ENCODE measurements at places on chromosomes 5 and 9.

GRCh38 chr9:81250041-81250440, 439.3 kb downstream of the TLE1 start:
- no peak for DNase-seq

GRCh38 chr5:111765613-111766571, 8.9 kb upstream of the NREP start:
- DNase-seq = no peak

GRCh38 chr9:9917400-9917799, 695.4 kb downstream of the PTPRD start:
- DNase-seq = no peak

DNA sequence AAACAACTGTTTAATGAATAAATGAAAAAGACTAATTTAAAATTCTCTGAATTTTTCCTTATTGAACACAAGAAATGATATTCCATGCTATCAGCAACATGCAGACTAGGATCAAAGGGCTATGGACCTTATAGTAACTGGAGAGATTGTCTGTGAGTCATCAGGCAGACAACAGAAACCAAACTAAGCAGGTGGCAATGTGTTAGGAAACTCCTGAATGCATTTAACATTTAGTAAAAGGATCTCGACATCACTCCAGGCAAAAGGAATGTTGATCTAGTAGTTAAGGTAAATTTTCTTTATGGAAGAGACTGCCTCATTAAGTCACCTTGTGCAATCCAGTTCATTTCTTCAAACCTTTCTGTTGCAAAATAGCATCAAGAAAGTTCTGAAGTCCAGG, 58.4 kb downstream of the ARL15 start:
- DNase-seq = no peak

GRCh38 chr5:14560091-14560595, 21.4 kb upstream of the OTULINL start:
- DNase-seq = no peak

DNA sequence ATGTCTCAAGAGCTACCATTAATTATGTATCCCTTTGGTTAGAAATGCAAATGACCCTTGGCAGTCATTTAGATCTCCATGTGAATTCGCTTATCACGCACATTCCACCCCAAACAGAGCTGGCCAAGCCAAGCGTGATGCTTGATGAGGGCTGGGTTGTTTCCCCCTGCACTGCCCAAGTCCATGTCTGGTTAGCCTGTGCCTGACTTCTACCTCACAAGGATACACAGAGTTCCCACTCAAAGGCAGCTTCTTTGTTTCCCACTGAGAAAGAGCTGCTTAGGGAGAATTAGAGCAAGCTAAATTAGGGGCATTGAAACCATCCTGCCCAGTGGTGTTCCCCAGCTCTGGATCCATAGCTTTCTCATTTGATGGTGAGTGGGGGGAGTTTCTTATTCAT, 87.2 kb downstream of the FSTL4 start:
- DNase-seq = no peak

GRCh38 chr9:82273121-82273520, 284.5 kb downstream of the SPATA31D1 start:
- DNase-seq = no peak

- DNase-seq = no peak
These were observed 1793.1 kb downstream of the EFNA5 start for GRCh38 chr5:105877592-105877991.

DNA sequence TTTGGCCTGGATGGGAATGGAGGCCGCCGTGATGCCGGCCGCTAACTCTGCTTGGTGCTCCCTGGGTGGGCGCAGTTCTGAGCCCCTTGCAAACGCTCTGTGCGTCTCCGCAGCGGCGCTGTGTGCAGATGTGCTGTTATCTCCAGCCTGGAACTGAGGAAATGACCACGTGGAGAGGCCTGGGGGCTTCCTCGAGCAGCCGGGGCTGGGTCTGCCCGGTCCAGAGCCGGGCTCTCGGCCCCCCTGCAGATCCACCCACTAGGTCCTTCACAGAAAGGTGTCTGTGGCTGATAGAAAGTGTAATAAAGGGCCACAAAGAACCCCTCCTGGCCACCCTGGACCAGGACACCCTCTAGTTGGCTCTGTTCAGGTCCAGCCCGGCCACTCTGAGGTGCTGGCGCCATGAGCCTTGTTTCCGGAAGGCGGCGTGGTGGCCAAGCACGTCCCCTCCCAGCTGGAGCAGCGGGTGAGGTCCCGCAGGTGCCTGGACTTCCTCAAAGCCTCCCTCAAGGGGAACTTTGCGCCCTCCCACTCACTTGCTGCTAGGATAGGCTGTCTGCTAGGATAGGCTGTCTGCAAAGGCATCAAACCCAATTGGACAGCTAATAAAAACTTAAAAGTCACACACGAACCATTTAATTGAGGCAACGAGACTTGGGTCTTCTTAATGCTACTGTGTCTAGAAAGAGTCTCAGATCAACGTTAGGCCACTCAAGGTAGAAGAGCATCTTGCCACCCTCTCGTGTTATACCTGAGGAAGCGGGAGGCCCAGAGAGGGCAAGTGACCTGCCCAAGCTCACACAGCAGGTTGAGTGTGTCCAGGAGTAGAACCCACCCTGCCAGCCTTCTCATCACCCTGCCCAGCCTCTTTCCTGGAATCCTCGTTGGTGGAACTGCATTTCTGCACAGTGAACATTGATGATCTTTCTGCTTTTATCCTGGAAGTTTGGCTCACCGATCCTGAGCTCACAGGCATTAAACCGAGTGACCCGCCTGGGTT, 109.3 kb upstream of the FCN2 start:
- DNase-seq = no peak

DNA sequence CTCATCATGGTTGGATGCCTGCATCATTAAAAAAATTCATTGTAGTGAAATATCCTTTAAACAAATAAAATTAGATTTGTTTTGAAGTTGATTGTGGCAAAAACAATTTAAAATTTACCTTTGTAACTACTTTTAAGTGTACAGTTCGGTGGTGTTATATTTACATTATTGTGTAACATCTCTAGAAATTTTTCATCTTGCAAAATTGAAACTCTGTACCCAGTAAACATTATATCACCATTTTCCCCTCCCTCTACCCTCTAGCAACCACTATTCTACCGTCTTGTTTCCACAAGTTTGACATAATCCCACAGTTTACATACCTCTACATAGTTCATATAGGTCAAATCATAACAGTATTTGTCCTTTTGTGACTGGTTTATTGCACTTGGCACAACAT, 2.0 kb upstream of the KIAA1958 start:
- DNase-seq = no peak

- no peak for DNase-seq
These were observed 74.2 kb downstream of the GADD45G start for GRCh38 chr9:89679016-89679415.

DNA sequence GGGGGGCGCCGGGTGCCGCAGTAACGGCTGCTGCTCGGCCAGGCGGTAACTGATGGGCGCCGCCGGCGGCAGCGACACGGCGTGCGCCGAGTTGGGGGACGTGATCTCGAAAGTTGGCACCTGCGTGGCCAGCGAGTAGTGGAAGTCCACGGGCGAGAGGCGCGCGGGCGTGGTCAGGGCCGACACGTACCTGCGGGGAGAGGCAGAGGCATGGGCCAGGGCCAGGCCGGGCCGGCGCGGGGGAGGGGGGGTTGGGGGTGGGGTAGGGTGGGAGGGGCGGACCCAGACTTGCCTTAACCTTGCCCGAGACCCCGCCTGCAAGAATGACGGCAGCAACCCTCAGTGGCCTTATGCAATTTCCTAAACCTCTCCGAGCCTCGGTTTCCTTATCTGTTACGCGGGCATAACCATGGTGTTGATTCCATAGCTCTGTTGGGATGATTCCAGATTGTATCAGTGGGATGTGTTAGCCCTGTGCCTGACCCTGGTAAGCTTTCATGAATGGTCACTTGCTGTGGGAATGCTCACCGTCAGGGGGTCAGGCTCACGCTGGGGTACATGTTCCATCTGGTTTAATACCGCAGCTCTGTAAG, 53.0 kb downstream of the PSD2 start:
- DNase-seq = no peak

- DNase-seq = no peak
These were observed 189.5 kb downstream of the LURAP1L start for GRCh38 chr9:12964271-12964670.

DNA sequence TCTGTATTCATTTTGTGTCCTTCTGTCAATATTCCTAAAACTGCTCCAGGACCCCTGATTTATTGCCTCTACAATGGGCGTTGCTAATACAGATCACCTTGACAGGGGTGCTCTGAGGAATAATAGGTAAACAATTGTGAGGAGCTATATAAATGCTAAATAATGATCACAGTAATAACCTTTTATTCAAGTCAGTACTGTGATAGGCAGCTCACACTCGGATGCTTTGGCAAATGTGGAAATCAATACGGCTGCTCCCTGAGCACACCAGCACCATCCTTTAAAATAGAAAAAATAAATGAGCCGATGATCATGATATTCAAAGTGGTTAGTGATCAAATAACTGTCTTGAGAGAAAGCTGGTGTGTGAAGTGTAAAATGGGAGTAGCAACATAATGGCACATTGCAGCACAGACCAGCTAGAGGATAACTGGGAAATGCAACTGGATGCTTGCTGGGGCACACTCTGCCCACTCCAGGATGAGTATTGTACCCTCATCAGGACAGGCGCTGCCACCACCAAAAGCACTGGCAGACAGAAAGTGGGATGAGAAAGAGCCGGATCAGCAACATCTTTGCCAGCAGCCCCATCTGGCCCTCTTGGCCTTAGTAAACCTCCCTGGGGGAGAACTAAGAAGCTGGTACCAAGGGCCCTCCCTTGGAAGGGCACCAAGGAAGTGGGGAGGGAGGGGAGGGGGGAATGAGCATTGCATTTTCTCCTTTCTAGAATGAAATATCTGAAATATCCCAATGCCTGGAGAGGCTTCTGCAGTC, 69.4 kb upstream of the SPATA31D4 start:
- DNase-seq = no peak

DNA sequence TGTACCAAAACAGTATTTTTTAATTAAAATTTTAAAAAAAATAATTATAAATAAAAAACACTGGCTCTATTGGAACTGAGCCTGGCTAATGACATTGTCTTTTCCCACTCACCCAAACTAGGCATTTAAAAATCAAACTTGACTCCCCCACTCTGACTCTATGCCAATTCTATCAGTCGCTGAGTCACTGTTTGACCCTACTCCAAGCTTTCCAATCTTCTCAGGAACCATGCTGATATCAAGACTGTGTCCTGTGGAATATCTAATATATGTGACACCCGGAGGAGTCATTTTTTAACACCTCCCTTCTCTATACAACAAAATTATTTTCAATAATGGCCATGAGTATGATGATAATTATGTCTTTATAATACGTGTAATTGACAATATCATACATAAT, 171.6 kb upstream of the RASEF start:
- DNase-seq = no peak

DNA sequence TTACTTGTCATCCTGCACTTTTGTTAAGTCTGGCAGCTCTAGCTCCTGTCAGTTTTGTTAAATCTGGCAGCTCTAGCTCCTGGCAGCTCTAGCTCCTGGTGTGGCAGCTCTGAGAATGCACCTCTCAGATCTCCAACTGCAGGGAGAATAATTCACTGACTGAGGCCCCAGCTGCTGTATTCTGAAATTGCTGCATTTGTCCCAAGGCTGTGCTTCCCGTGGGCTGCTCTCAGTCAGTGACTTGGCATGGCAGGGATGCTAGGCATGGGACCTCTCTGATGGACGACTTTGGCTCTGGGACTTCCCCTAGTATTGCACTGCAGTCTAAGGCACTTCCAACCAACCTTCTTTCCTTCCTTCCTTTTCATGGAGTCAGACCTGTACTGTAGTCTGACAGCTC, 475.7 kb downstream of the CCDC171 start:
- no peak for DNase-seq

- DNase-seq = no peak
These were observed 718 bp downstream of the DEPDC1B start for GRCh38 chr5:60699288-60699608.

DNA sequence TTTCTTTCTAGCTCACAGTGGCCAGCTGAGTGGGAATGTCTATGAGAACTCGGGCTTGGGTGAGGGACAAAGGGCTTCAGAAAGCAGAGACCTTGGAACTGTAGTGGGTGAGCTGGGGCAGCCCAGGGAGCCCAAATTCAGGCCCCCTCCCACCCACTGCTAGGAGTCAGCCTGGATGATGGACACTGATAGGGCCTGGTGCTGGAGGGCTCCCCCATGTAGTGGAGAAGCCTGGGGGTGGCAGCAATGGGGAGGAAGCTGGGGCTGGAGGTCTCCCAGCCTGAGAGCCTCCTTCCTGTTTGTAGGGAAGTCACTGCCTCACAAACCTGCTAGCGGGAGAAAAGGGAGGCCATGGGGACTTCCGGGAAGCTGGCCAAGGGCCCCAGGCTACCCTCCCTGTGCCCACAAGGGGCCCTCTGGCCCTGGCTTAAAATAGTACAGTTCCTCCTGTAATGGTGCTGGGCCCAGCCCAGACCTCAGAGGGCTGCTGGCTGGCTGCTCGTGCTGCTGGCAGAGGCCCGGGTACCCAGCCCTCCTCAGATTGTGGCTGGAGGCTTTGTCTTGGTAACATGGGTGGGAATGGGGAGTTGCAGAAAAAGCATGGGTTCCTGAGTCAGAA, 6.3 kb upstream of the NR5A1 start:
- no peak for DNase-seq

DNA sequence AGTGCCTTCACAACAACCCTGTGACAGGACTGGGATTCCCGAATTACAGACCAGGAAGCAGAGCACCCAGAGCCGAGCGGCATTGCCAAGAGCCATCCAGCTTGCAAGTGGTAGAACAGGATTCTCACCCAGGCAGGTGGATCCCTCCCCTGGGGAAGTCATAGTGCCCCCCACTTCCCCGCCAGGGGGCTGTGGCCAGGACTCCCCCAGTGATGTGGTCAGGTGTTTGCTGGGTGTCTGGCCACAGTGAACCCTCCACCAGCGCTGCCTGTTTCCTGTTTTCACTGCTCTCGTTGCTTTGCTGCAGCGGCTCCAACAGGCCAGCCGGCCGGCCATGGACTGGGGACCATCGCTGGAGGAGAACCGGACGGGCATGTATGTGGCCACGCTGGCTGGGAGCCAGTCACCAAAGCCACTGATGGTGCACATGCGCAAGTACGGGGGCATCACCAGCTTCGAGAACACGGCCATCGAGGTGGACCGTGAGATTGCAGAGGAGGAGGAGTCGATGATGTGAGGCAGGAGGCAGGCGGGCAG, 19.3 kb downstream of the SLC6A7 start:
- no peak for DNase-seq

GRCh38 chr5:17317473-17317872, 100.0 kb downstream of the BASP1 start:
- DNase-seq = no peak
